ENCODE measurements at places on chromosomes 11 and 22.
A peak's percentile ranks its signal among the peaks of the same experiment; 100 is the strongest.

- no peak for DNase-seq
Observed at GRCh38 chr11:65573391-65574079, 1.2 kb downstream of the FAM89B start.

DNA sequence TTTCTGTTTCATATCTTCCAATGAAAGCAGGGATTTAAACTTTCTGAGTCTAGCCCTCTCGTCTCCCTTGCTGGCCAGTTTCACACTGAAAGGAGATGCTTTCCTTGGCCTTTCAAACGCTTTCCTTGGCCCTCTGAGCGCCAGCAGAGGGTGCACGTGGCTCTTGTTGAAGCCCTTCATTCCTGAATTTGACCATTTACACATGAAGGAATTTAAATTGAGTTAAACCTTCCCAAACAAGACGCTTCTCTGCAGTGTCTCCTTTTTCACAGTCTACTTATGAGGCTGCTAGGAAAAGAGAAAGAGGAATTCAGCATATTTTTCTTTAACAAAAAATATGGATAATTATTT is 21.6 kb downstream of the NNMT start:
- DNase-seq: peak; percentile 36

DNA sequence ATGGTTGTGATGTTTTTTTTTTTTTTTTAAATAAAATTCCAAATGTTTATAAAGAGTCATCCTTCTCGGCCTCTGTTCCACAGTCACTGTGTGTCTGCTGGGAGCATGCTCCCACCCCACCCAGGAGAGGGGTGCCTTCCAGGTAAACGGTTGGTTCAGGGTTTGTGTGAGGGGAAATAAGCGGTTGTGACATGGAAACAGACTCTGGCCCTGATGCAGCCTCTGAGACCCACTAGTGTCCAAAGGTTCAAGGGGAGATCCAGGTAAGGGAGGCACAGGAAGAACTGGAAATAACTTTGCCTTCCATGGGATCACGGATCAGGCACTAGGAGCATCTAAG is 6.0 kb upstream of the GAS2L1 start:
- DNase-seq: no peak

- DNase-seq: peak; percentile 43
Observed at GRCh38 chr11:31870609-31871309, 59.6 kb upstream of the PAX6 start.

GRCh38 chr11:68077617-68078582 is 39.1 kb downstream of the TCIRG1 start:
- no peak for DNase-seq

GRCh38 chr11:33664827-33665226 is 35.8 kb downstream of the C11orf91 start:
- DNase-seq: no peak
